ENCODE measurements at places on chromosomes 4 and X.
A peak's percentile ranks its signal among the peaks of the same experiment; 100 is the strongest.

DNA sequence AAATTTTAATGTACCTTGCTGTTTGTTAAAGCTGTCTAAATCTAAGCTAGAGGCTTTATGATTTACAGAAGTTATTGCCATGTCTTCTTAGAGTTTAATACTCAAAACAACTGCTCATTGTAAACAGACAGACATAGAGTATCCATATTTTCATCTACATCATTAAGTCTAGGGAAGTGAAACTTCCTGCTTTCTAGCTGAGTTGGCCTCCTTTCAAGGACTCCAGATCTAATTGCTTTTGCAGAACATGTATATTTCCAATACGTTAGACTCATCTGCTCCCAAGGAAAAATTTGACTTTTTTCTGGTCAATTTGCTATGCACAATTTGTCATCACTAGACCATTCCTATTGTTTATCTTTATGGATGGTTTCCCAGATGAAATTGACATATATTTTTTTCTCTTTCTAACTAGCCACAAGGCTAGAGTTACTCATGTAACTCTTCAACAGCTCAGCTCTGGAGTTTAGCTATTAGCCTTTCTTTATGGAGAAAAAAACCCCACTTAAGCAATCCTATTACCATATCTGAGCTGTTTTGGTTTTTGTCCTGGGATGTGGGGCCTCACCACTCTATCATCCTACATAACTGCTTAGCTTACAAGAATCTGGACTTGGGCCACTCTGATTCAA lies 122.9 kb downstream of the PPA2 start:
- DNase-seq: peak; percentile 36

- DNase-seq: no peak
These were observed 646.5 kb downstream of the GABRG1 start for GRCh38 chr4:45477311-45477733.

DNA sequence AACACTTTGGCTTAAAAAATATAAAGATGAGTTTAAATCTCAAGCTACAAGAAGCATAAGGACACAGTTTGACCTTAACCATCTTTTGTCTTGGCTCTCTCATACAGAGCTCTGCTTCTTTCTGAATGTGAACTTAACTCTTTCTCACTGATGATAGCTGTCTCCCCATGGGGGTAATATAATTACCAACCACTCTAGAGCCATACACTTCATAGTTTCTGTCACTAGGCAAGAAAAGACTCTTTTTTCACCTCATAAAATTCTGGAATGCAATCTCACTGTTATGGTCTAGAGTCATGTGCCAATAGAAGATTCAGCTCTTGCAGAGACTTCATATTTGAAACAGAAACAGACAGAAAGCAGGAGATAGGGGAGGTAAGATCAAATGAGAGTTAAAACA lies 481.7 kb upstream of the AGA start:
- no peak for DNase-seq

GRCh38 chrX:36543499-36543898 lies 464.7 kb upstream of the FAM47C start:
- DNase-seq: no peak

GRCh38 chr4:147786031-147786430 lies 54.1 kb downstream of the ARHGAP10 start:
- no peak for DNase-seq

GRCh38 chr4:6912441-6912840 lies 2.8 kb downstream of the TBC1D14 start:
- no peak for DNase-seq

GRCh38 chr4:62250100-62250499 lies 1050.0 kb downstream of the ADGRL3 start:
- DNase-seq: no peak
